ENCODE measurements at places on chromosomes 16 and 17.

DNA sequence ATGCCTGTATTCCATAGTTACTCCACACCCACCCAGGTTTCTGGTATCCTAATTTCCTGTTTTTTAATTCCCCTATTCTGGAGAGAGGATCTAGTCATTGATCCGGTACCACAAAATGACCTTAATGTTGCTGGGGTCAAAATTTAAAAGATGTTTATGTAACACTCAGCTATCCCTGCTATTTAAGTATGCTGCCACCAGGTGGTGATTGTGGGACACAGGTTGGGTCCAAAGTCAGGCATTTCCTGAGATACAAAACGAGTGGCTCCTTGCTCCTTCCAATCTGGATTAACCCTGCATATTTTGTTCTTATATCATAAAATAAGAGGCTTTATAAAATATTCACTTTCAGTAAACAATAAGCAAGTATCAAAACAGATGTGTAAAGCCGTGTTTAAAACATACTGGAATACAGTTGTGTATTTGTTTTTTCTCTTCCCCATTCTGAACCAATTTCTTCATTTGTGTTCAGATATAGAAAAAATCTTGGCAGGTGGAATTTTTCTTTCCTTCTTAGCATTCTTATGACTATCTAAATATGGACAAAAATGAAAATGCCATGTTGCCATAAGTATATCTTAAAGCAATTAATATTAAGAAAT, 16.3 kb downstream of the HS3ST4 start:
- no peak for DNase-seq

- no peak for DNase-seq
Measured at GRCh38 chr17:75060434-75061054, 13.5 kb downstream of the KCTD2 start.

DNA sequence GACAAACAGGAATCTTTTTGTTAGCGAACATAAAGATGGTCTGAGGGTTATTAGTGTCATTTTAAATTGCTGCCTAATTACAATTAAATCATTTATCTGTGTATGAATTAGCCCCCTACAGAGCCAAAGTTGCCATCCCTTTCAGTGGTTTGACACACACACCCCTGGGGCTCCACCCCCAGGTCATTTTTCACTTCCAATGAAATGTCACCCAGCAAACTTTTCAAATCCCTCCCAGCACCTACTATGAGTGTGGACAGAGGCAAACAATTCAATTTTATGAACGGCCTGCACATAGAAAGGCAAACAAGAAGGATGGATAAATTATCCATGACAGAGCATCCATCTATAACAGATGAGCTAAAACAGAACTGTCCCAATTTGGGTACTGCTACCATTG, 2.4 kb downstream of the MYH10 start:
- DNase-seq: no peak

DNA sequence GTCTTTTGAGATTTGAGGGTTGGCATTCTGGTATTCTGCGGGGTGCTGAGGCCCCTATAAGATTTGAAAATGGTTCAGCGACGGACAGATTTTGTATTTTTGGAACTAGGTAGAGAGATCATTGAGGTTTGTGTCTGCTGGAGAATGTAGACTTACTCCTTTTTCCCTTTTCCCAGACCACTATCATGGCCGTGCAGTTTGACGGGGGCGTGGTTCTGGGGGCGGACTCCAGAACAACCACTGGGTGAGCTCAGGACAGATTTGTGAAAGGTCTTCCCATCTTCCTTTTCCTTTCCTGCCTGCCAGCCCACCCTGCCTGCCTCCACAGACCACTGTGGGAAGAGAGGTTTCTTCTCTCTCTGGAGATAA, 572 bp downstream of the PSMB6 start:
- no peak for DNase-seq

DNA sequence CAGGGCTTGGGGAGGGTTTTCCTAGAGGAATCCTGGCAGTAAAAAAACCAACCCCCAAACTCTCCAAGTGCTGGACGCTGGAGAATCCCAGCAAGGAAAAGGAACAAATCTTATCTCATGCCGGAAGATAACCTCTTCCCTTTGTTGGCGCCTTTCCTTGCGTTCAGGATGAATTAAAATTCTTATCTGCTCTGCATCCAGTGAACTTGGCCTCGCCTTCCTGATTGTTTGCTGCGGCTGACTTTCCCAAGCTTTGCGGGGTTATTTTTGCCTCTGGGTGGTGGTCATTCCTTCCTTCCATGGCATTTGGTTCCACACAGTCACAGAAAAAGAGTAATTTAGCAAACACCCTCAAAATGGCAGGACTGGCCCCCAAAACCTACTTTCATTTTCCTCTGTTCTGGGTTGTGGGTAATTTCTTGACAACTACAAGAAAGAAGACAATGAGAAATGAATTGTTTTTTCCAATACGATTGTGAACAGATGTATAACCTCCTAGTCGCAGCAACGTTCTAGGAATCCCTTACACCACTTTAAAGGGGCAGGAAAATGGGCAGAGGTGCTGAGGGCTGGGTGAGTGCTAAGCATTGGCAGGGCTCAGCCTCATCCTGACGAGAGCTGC, 77.8 kb downstream of the MRC2 start:
- no peak for DNase-seq

GRCh38 chr17:41538565-41538991, 10.5 kb upstream of the KRT19 start:
- DNase-seq: no peak

DNA sequence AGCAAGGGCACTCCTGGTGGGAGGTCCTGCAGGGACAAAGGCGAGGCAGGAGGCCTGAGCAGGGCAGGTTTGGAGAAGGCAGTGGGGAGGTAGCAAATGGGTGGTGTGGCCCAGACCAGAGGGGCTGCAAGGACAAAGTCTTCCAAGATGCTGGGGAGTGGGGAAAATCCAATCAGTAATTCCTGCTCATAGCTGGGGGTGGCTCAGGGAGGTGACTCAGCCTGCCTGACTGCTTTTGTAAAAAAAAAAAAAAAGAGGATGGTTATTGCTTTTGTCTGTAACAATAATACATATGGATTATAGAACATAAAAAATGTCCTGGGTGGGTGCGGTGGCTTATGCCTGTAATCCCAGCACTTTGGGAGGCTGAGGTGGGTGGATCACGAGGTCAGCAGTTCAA, 5.2 kb downstream of the IL34 start:
- no peak for DNase-seq
